ENCODE measurements at places on chromosomes 13 and 19.

- no peaks in the 10 kb centered on the region for H3K4me1 ChIP-seq
- no peak overlapping the region for H3K4me3 ChIP-seq
- H3K27ac ChIP-seq = no peak overlapping the region
- no peaks in the 10 kb centered on the region for H3K36me3 ChIP-seq
- no peaks in the 10 kb centered on the region for H3K27me3 ChIP-seq
Observed at GRCh38 chr13:36795463-36795862, 23.6 kb upstream of the RFXAP start.

DNA sequence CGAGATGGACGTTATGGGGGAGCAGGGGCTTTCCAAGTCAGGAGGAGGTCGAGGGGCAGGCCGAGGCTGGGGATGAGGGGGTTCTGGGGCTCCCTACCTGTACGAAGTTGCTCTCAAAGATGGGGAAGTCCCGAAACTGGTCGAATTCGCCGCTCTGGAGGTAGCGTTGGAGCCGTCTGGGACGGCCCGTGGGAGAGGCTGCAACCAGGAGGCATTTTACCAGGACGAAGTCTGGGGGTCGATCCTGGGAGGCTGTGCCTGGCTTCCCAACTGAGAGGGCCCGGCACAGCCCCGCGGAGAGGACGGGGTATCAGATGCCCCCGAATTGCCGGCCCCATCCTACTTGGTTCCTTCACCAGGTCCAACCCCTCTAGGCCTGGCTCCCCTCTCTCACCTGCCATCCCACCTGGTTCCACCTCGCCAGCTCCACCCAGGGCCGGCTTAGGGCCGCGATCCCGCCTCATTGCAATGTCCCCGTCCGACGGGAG lies 527 bp upstream of the EMC10 start:
- H3K27me3 ChIP-seq = no peaks in the 10 kb centered on the region
- peaks cover 23% of the 10 kb centered on the region for H3K36me3 ChIP-seq
- H3K27ac ChIP-seq = peak overlapping the region; percentile 76
- peaks cover 25% of the 10 kb centered on the region for H3K4me1 ChIP-seq
- no peak for DNase-seq
- peak overlapping the region; percentile 78 for H3K4me3 ChIP-seq

GRCh38 chr13:94978516-94978915 lies 266.2 kb upstream of the SOX21 start:
- H3K4me1 ChIP-seq = no peaks in the 10 kb centered on the region
- no peak overlapping the region for H3K27ac ChIP-seq

- peaks cover 13% of the 10 kb centered on the region for H3K36me3 ChIP-seq
- no peak overlapping the region for H3K4me3 ChIP-seq
- DNase-seq = no peak
- no peaks in the 10 kb centered on the region for H3K4me1 ChIP-seq
Observed at GRCh38 chr13:51357928-51358595, 18.6 kb downstream of the SERPINE3 start.

DNA sequence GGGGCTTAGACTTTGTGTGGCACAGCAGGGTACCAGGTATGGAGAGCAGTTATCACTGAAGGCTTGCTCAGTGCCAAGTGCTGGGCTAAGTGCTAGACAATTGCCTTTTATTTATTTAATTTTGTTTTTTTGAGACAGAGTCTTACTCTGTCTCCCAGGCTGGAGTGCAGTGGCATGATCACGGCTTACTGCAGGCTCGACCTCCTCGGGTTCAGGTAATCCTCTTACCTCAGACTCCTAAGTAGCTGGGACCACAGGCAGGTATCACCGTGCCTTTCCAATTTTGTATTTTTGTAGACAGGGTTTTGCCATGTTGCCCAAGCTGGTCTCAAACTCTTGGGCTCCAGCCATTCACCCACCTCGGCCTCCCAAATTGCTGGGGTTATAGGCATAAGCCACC lies 256.9 kb downstream of the ZNF536 start:
- H3K27me3 ChIP-seq = no peaks in the 10 kb centered on the region
- DNase-seq = no peak

- H3K36me3 ChIP-seq = no peaks in the 10 kb centered on the region
- no peak overlapping the region for H3K4me3 ChIP-seq
- H3K27ac ChIP-seq = peak overlapping the region; percentile 82
Observed at GRCh38 chr19:11324748-11325389, 14.6 kb downstream of the RAB3D start.
